ENCODE measurements at places on chromosomes 3 and 15.

GRCh38 chr15:64029633-64030032 lies 16.7 kb downstream of the DAPK2 start:
- DNase-seq, result no peak

DNA sequence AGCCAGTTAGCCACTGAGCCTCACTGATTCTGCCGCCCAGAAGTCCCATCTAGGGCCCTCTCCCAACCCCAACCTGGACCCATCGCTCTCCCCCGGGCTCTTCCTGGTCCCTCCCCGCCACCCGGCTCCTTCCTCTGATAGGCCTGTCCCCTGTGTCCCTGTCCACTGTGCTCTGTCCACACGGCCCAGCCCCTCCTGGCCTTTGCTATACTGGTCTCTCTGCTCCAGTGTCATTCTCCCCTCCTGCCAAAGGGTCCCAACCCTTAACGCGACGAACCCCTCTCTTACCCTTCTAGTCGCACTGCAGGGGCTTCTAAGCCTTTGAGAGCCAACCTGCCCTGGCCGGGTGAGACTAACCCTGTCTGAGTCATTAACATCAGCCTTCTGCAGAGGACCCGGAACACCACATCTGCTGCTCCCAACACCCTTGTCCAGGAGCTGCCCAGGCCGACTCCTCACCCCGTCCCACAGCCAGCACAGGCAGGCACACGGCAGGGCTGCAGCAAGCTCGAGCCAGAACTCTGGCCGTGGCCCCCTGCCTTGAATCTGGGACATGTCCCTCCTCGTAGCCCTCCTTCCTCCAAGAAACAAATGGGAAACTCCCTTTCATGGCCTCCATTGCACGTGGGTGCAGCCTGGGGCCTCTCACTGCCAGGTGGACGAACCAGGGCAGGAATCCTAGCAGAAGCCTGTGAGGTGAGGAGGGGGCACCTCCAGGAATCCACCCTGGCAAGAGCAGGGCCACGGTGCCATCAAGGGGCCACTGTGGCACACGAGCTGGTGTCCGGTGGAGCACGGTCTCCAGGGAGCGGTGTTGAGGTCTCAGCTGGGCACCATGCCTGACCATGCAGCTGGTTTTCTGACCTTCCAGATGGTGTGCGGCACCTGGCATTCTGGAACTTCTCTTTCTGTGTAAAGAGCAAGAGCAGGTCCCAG lies 140.9 kb upstream of the IQSEC1 start:
- no peak for DNase-seq

DNA sequence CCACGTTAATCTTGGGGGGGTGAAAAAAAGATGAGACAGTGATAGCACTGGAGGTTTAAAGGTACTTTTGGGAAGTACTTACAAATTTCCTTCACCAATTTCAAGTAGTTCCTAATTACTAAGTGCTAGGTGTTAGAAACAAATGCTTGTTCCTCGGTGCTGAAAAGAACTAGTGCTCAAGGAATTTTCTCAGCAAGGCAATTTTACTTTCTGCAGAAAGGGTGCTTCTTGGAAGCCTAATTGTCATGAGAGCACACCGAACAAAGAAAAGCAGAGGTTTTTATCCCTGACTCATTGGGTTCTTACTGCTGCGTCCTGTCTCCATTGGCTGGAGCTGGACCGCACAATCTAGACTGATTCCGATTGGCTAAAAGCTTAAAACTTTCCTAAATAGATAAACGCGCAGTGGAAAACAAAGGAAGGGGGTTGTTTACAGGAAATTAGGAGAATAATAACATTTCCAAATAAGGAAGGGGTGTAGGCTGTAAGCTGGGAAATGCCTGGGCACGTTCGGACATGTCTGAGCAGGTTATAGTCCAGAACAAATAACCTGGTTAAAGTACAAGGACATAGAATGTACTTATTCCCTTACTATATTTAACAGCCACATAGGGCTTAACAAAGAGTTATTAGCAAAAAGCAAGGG lies 49.6 kb downstream of the CHD2 start:
- DNase-seq, result no peak

DNA sequence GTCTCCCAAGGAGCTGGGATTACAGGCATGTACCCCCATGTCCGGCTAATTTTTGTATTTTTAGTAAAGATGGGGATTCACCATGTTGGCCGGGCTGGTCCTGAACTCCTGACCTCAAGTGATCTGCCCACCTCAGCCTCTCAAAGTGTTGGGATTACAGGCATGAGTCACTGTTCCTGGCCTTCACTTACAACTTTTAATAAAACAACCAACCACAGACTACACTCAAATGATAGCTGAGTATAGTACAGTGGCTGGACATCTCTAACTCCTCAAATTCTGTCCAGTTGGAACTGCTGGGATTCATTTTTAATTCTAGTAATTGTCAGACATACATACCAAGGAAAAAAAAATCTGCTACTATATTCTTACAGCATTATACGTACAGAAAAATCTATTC lies 71.0 kb downstream of the PBRM1 start:
- no peak for DNase-seq

DNA sequence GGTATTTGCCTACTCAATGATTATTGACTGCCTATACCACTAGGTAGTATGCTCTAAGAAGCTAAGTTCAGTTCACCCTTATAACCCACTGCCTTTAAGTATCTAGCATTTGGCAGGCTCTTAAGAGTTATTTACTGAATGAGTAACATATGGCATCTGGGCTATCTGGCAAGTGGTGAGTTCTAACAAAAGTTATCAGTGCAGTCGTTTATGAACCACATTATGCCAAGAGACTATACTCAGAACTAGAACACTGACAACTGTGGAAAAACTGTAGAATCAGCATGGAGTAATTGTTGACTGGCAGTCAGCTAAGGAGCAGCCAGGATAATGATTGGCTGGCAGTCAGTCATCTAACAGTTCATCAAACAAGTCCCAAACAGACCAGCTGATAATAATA lies 25.8 kb downstream of the RAF1 start:
- no peak for DNase-seq

DNA sequence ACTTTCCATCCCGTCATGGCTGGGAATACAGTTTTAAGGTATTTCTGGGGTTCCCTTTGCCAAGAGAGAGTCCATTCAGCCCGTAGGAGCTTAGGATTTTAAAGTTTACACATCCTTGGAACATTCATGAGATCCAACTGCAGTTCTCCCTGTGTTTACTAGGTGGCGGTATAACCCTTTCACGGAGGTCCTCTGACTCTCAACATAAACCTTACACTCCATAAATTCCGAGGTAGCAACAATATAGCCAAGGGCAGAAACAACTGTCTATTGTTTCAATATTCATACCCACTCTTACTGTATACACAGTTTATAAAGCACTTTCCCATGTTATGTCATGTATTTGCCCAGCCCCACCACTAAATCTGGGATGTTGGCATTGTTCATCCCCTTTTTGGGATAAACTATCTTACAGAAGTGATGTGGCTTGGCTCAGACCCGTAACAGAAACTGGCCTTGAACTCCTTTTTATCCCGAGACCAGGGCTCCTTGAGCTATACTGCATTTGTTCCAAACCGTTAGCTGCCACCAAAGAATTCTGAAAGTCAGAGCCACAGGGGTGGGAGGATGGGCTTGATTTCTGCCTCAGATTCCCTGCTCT lies 69.2 kb upstream of the COL6A5 start:
- no peak for DNase-seq

DNA sequence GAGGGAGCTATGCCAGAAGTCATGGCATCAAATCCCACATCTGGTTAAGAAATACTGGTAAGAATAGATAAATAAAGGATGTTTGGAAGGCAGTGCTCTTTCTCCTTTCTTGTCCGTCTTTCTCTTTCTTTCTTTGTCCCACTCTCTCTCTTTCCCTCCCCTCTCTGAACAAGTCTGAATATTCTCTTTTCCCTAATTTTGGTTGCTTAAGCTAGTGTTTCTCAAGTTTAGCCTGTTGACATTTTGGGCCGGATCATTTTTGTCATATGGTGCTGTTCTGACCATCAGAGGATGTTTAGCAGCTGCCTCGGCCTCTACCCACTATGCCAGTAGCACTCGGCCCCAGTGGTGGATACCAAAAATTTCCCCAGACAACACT lies 405.3 kb upstream of the C2CD4B start:
- DNase-seq, result no peak

DNA sequence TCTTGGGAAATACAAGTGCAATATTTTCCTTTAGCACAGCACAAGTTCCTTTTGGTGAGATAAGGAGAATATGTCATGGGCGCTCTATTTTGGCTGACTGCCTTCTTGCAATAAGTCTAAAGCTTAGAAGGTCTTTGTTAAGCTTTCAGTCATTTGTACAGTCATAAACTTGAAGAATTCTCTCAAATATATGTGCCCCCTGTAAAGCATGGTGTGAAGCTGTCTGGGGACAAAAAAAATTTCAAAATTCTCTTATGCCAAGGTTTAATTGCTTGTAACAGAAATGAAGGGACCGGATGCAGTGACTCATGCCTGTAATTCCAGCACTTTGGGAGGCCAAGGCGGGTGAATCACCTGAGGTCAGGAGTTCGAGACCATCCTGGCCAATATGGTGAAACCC lies 21.7 kb upstream of the ARID3B start:
- no peak for DNase-seq

GRCh38 chr3:194344012-194344411 lies 7.1 kb downstream of the CPN2 start:
- peak; percentile 86 for DNase-seq

DNA sequence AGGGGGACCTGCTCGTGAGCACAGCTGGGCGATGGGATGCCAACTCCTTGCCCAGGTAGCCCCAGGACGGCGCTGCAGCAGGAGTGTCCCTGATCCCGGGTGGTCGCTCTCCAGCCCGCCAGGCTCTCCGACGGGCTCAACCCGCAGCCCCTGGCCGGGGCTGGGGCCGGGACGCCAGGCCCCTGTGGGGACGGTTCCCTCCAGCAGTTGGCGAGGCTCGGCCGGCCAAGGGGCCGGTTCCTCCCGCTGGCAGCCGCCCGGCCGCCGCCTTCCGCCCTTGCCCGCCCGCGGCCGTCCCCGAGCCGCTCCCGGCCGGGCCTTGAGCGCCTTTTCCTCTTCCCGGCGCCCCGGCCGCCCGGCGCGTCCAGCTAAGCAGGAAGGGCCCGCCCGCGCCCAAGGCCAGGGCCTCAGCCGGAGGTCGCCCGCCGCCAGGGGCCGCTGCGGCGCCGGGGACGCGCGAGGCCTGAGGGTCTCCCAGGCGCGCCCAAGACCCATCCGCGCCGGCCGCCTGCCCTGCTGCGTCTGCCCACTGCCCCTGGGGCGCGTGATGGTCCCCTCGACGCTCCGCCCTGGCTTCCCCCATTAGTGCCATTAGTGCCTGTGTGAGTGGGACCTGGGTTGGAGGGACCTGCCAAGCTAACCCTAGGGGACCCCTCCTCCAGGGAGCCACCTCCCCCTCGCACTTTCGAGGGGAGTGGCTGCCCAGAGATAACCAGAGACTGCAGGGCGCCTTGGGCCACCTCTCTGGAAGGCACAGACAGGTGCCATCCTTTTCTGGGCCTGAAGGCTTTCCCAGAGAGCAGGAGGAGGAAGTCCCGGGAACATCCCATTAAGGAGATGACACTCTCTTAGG lies 106.4 kb downstream of the FBLN2 start:
- no peak for DNase-seq

DNA sequence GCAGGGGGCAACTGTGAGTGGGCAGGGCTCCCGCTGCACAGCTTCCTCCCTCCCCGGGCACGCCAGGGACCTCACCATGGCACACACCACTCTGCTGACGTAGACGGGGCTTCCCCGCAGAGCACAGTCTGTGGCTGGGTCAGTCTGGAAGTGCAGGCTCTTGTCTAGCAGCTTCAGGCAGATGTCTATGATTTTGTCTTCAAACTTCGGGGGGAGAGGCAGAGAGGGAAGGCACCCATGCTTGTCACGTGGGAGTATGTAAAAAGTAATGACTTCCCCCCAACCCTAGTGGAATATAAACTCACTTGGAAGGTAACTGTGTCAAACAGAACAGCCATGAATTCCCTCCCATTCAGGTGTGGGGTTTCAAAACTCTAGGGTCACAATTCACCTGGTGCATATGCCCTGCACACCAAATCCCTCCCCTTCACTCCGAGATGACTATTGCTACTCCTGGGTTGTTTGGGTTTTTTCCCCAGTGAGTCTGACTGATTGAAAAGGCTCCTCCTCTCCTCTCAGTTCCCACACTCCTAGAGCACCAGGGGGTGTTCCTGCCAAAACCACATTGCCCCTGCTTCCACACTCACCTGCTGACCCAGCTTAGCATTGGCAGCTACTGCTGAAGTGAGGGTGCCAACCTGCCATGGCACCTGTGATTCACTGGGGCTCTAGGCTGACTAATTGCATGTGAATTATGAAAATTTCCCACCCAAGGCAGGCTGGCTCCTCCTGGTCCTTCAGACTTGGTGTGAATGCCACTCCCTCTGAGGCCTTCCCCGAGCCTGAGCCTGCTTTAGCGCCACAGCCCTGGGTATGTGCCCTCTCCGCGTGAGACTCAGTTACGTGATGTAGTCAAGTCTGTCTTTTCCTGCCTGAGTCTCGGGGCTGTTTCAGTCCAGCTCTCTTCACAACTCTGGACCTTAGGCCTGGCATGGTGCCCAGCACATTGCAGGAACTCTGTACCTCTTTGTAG lies 13.0 kb downstream of the TGM5 start:
- no peak for DNase-seq

- DNase-seq, result no peak
These were observed 132.6 kb upstream of the MEF2A start for GRCh38 chr15:99433026-99433756.

DNA sequence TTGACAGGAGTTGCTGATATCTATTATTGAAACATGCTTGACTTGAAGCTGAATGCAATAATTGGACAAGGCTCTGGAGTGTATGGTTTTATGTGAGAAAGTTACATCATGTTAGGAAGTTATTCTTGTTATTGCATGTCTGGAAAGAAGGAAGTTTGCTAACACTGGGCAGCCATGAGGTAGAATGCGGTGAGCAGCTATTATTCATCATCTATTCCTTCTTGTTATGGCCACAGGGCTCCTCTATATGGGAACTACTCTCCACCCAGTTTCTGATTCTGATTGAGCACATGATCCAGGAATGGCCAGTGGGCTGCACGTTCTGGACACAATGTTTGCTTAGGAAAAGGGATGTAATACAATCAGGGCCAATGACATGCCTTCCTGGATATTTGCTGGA lies 37.8 kb upstream of the SCN5A start:
- DNase-seq, result no peak

GRCh38 chr3:34012102-34012461 lies 213.7 kb downstream of the PDCD6IP start:
- peak; percentile 6 for DNase-seq

GRCh38 chr15:25092661-25093060 lies 137.9 kb downstream of the SNRPN start:
- DNase-seq, result no peak

- DNase-seq, result no peak
These were observed 511.7 kb downstream of the NTRK3 start for GRCh38 chr15:87744815-87745214.

DNA sequence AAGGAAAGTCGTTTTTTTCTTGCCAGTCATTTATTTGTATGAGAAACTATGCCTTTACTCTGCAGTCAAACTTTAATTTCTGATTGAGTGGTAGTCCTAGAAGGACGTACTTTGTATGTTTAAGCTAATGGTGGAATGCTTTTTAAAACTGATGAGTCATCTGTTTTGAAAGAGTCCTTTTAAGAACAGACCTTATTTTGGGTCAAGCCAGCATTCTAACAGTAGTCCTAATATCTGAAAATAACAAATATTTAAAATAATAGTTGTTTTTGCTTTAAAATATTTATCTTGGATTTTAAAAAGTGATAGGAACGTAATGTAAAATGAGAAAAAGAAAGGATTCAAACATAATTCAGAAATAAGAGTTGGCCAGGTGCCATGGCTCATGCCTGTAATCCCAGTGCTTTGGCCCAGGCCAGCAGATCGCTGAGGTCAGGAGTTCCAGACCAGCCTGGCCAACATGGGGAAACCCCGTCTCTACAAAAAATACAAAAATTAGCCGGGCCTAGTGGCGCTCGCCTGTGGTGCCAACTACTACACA lies 1.3 kb upstream of the LRRC58 start:
- no peak for DNase-seq

GRCh38 chr3:15647611-15648167 lies 46.1 kb downstream of the BTD start:
- no peak for DNase-seq
